ENCODE measurements at places on chromosomes 1 and 21.

- no peak for DNase-seq
These were observed 833.3 kb downstream of the USP25 start for GRCh38 chr21:16563116-16563515.

DNA sequence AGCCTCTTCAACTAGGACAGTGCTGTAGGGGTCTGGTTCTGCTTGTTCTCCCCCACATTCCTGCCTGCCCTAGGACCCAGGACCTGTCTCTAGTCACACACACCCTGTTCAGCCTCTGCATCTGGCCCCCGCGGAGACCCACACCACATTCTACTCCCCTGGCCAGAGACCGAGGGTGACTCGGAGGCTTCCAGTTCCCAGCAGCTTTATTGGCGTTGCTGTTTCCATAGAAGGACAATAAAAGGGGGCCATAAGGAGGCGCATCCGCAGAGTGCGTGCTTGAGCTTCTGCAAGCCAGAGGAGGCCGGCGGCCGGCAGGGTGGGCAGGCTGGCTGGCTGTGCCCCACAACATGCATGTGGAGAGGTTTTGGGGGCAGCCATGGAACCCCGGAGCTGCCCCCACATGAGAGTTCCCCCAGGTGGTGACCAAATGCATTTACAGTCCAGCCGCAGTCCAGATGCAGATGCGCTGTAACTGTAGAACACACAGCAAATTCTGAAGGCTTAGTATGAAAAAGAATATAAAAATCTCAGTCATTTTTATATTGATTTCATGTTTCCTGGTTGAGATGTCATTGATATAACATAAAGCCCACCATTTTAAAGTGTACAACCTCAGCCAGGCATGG, 52.4 kb downstream of the PDE9A start:
- no peak for DNase-seq

DNA sequence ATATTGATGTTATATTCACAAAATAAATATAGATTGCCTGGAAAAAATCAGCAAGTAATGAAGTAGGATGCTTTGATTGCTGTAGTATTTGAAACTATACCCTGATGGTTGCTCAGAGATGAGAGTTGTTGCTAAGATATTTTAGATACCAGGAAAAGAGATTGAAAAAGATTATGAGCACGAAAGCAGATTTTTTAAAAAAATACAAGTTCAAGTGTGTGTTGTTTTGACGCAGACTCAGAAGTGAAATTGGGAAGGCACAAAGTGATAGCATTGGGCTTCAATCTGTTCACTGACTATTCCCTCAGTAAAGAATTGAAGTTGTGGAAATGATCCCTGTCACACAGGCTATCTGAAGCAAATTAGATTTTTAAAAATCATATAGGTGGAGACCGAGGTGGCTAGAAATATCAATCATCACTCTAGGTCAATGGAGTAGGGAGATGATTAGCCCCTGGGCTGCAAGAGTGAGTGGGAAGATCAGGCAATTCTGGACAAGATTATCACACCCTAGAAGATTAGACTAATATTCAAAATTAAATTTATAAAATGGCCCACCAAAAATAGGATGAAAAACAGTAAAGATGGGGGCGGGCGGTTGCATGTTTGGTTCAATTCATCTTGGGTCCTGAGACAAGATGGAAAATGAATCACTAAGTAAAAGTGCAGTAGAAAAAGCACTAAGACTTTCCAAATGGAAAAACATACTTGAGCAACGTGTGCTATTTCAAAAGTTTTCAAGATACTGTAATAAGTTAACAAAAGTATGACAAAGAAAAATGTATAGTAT, 41.5 kb upstream of the LRRC8D start:
- DNase-seq: no peak

DNA sequence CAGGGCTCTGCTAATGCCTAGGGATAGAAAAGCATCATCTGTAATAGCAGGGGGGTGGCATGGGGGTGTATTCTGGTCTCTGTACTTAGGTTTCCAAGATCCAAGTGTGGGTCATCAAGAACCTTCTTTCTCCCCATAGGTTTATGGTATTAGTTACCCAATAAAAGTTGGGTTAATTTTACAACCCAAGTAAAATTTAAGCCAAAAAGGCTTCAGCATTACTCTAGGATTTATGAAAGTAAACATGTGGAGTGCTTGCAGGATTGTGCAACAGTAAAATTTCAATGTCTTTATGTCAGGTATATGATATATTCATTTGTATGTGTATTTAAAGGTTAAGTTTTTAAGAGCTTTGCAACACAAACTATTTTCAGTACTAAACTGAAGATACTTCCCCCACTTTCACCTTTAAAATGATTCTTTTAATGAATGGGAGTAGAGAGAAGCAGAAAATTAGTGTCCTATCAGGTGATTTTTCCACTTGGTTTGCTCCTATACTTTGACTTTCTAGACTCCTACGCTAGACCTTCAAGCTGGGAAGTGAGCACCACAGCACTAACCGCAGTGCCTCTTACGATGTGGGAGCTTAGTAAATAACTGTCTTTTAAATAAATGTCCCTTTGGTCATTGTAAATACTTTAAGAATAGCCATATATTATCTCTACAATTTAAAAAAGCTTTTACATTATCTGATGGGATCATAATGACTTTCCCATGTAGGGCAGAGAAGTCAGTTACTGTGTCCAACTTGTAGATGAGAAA, 67.8 kb upstream of the UBE2U start:
- DNase-seq: no peak

DNA sequence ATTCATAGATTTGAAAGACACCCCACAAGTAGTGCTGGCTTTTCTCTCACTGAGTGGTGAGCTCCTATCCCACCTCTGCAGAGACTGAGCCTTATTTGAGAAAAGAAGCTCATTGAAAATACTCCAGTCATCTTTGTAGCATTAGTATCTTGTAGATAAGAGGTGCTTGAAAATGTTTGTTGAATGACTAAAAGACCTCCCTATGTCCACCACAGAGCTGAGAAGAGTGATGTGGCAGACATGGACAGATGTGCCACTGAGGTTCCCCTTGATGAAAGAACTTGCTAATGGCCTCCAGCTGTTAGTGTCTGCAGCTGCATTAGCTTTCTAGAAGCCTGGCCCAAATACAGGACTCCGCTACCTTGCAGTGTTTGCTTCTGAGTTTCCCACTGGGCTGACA, 29.3 kb upstream of the ZBTB8A start:
- no peak for DNase-seq

GRCh38 chr1:53075761-53076163, 13.7 kb downstream of the PODN start:
- DNase-seq: no peak

DNA sequence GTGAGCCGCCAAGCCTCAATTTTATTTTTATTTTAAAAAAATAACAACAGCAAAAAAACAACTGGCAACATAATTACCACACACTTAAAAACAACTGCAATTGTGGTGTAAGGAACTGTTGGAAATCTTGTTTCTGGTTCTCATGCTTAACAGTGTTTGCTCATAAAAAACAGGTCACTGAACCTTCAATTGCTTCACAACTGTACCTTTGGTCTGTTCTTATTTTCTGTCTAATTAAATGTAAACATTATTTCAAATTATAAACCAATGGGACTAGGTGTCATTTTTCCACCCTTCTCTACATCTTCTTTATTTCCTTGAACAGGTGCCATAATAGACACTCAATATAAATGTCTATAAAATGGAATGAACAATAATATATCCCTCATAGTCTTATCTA, 68.4 kb upstream of the CHRM3 start:
- no peak for DNase-seq
